Activated CD4-positive, CD25-positive, alpha-beta regulatory T cell treated with anti-CD3 and anti-CD28 coated beads, Interleukin-2, amount 50 U/mL, for 72 hours (primary cell): ENCODE measurements at places on chromosomes 3 and 15.

DNA sequence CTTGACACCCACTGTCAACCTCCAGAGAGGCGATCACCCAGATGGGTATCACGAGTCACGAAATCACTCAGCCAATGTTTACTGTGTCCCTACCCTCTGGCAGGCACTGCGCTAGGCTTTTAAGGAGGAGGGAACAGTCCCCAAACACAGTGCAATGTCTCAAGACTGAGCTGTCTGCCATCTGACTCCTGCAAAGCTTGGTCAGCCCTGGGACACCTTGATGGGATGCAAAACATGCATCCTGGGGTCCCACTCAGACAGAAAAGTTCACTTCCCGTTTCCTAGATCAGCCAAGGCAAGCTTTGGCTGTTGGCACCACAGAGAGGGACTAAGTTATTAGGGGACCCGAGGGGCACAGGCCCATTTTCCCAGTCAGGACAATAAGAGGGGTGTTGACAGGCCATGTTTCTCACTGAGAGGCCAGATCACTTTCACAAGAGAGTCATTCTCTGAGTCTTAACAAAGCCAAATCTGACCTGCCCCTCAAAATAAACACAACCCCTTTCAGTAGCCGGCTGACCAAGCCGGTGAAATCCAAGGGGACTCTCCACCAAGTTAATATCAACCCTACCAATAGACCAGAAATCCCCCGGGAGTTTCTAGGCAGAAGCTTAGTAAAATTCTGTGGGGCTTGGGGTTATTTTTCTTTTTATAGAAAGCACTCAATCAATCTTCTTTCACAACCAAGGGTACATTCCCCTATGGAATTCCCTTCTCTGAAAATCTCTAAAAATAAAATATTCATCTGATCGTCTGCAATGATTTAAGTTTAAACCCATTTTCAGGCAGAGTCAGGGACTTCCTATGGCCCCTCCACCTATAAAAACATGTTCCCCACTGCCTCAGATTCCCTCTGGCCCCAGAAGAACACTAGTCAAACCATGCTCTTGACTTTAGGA is 3.5 kb downstream of the RFTN1 start:
- no peak for DNase-seq

DNA sequence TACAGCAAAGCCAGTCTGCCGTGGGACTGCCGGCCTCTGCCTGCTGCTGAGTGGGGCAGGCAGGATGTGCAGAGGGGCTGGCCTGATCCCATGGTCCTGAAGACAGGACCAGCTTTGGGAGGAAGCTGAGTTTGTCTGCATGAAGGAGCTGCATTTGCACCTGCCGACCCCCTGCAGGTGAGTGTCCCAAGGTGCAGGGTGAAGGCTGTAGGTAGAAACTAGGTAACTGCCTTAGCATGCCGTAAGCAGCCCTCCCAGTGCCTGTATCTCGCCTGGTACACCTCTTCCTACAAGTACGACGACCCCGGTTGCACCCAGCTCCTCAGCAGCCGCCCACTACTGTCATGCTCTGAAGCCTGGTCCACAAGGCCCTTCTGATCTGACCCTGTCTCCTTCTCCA is 34.9 kb downstream of the AMOTL2 start:
- DNase-seq: no peak

- DNase-seq: no peak
Observed at GRCh38 chr3:23950293-23950692, 5.2 kb downstream of the NR1D2 start.

- DNase-seq: no peak
Observed at GRCh38 chr3:56985878-56986277, 74.6 kb upstream of the SPATA12 start.

DNA sequence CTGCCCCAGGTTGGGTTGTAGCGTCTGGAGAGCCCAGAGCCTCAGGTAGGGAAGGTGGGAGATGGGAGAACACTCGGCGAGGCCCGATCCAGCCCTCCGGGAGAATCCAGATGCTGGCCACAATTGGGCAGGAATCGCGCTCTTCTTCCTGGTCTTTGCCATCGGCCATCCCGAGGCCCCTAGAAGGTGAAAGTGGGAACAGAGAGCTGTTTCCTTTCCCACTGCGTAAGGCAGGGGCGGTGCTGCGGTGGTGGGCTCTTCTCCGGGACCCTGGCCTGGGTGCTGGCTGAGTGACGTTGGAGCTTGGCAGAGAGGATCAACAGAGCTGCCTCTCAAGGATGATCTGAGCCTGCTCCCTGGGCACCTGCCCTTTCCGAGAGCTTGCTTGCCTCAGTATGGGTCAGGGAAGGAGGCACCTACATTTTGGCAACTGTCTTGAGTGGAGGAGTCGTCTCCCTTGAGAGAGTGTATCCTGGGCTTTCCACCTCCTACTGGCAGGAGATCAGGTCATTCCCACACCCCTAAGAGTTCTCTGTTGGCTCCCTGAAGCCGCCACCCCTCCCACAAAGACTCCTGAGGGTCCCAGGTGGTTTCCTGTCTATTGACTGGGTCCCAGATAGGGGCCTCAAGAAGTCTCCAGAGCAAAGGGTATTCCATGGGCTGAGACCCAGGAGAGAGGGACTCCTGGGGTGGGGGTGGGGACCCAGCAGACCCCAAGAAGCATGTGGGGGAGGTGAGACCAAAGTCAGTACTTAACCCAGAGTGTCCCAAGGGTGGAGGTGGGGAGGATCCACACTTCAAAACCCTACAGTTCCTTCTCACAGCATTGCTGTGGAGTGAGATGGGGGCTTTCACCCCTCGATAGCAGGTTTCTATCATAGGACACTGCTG is 1.6 kb downstream of the C15orf39 start:
- no peak for DNase-seq

GRCh38 chr3:133644768-133645167 is 17.0 kb downstream of the TOPBP1 start:
- no peak for DNase-seq

GRCh38 chr3:24704496-24704895 is 209.8 kb upstream of the THRB start:
- no peak for DNase-seq

GRCh38 chr3:99172736-99173657 is 271.5 kb upstream of the DCBLD2 start:
- no peak for DNase-seq

- DNase-seq: no peak
Observed at GRCh38 chr3:174232658-174233429, 626.3 kb upstream of the NAALADL2 start.

DNA sequence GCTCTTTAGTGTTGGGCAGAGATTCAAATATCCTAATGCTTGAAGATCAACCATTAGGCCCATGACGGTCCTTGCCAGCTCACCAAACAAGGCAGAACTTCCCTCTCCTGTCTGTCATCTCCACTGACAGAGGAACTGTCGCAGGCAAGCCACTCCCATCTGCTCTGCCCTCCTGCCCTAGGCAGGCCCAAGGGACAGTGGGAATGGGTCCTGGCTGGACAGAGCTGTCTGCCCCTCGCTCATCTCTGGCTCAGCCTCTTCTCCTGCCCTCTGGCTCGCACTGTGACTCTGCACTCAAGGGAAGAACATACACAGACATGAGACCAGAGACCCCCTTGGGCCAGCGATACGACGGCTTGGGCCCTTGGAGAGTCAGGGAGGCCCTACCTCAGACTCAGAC is 7.6 kb upstream of the MUSTN1 start:
- no peak for DNase-seq

DNA sequence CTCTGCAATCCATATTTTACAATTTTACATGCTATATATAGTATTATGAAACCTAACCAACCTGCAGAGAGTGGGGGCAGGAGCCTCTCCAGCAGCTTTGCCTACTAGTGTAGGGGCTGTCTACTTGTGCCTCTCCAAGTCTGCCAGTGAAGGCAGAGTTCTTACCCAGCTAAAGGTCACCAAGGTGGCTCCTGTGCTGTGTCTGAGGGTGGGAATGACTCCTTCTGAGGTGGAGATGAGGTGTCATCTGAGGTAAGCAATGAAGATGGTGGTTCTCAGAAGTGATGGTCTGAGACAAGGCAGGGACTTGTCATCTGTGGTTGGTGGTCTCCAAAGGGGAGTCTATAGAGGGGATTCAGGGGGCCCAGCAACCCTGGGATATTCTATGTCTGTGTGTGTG is 47.5 kb downstream of the SACM1L start:
- DNase-seq: no peak

DNA sequence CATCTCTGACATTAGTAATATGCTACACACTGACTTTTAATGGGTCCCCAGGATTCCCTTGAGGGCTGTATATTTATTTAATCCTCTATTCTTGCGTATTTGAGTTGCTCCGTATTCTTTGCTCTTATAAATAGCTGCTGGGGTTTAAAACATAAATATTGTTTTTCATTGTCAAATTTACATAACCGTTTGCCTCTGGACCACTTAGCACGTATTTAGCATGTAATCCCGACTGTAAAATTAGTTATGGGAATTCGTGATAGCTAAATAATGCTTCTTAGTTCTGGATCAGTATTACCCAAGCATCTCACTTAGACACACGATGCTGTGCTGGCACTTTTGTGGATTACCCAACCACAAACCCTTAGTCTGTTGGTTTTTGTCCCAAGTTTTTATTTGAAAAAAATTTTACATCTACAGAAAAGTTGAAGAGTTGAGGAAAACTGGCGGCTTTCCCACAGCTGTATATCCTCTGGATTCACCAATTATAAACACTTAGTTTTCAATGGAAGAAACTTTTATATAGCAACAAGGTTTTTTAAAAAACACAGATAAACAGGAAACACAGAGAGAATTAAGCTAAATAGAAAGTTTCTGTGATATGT is 296.8 kb upstream of the TPM1 start:
- no peak for DNase-seq
